ENCODE measurements at places on chromosomes 7 and 10.

DNA sequence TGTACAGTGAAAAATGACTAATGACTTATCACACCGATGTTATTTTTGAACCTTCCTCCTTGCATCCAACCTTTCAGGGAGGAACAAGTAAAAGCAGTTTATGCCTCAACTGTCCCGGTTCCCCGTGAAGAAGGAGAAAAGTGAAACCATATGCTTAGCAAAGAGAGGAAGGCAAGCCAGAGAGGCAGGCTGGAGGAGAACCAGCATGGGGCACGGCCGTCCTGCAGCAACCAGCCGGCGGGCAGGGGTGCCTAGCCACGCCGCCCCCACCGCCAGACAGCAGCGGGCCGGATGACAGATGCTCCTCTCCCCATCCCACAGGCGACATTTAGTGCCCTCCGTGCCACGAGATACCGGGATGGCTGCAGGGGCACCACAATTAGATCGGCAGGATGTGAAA lies 421.4 kb upstream of the MGMT start:
- no peaks in the 10 kb centered on the region for H3K4me1 ChIP-seq
- H3K27me3 ChIP-seq: no peaks in the 10 kb centered on the region
- no peak overlapping the region for H3K27ac ChIP-seq
- H3K4me3 ChIP-seq: no peak overlapping the region
- no peaks in the 10 kb centered on the region for H3K36me3 ChIP-seq

DNA sequence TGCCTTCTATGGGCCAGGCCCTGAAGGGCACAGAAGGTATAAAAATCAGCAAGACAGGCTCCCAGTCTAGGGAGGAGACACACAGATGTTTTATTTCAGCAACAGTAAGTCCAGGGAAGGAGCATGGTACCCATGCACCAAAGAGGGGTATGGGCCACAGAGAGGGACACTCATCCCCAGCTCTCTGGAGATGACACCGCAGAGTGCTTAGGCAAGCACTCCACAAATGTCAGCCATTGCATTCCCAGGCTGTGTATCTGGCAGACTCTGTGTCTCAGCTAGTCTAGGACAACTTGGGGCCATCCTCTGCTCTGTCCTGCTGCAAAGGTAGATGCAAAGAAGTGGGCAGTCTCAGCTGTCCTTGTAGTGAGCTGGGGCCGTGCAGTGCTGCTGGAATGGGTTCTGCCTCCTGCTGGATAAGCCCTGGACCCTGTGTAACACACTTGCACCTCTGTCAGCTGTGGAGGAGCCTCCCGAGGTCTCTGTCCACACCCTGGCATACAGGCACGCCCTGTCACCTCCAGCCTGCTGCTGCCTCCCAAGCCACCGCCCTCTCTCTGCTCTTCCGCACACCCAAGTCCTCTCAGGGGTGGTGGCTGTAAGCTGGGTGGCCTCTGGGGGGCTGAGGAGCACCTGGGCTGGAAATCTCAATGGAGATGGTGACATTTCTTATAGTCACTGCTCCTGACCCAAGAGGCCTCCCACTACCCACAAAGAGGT lies 57.6 kb downstream of the VOPP1 start:
- no peak overlapping the region for H3K27ac ChIP-seq
- H3K4me3 ChIP-seq: no peak overlapping the region
- no peaks in the 10 kb centered on the region for H3K4me1 ChIP-seq
- no peaks in the 10 kb centered on the region for H3K27me3 ChIP-seq

DNA sequence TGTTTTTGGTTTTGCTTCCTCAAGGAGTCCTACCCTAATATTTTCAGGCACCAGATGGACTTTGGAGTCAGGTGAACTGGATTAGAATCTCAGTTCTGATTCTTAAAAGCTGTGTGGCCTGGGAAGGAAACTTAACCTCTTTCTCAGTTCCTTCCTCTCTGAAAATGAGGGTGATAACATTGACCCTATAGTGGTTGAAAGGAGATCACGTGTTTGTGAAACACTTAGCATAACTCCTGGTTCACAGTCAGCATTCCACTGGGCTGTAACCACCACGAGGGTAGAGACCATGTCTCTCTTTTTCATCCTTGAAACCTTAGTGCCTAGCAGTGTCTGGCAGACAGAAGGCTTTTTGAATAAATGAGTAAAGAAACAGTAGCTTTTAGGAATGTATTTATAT lies 16.7 kb downstream of the LSMEM1 start:
- H3K27me3 ChIP-seq: no peaks in the 10 kb centered on the region
- no peak for DNase-seq
- no peak overlapping the region for H3K27ac ChIP-seq
- H3K4me1 ChIP-seq: no peaks in the 10 kb centered on the region

DNA sequence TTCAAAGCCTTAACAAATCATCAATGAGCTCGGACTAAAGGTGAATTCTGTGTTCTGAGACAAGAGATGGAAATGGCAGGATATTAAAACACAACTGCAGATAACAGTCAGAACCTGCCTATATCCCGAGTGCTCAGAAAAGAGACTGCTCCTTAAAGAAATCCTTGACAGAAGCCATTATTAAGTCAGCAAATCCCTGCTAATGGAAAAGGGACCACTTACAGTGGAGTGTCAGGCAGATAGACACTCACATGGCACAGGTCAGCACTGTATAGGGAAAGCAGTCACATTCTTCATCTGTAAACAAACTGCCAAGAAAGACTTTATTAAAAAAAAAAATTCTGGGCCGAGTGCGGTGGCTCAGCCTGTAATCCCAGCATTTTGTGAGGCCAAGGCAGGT lies 147.5 kb upstream of the LRRTM3 start:
- no peak for DNase-seq
- H3K36me3 ChIP-seq: no peaks in the 10 kb centered on the region
- no peaks in the 10 kb centered on the region for H3K4me1 ChIP-seq
- H3K27ac ChIP-seq: no peak overlapping the region

- H3K27ac ChIP-seq: no peak overlapping the region
- H3K4me3 ChIP-seq: no peak overlapping the region
- no peaks in the 10 kb centered on the region for H3K27me3 ChIP-seq
- peaks cover 5% of the 10 kb centered on the region for H3K4me1 ChIP-seq
- no peak for DNase-seq
- H3K36me3 ChIP-seq: no peaks in the 10 kb centered on the region
These were observed 317.8 kb downstream of the TNS3 start for GRCh38 chr7:47264021-47264651.

DNA sequence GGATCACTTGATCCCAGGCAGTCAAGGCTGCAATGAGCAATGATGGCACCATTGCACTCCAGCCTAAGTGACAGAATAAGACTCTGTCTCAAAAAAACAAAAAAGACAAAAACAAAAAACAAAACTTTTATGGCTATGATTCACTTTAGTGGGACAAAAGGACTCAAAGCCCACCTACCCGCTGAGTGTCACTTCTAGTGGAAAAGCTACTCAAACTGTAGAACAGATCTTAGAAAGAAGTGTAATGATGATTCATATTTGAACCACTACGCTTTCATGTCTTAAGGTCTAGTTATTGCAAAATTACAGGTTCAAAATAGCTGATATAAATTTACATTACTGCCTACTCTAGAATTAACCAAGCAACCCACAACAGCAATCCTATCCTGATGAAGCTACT lies 47.1 kb upstream of the OTUD1 start:
- H3K4me3 ChIP-seq: no peak overlapping the region
- no peaks in the 10 kb centered on the region for H3K36me3 ChIP-seq
- no peaks in the 10 kb centered on the region for H3K4me1 ChIP-seq
- H3K27ac ChIP-seq: no peak overlapping the region

- peaks cover 6% of the 10 kb centered on the region for H3K4me1 ChIP-seq
- no peaks in the 10 kb centered on the region for H3K27me3 ChIP-seq
- no peak overlapping the region for H3K4me3 ChIP-seq
- no peaks in the 10 kb centered on the region for H3K36me3 ChIP-seq
These were observed 155.2 kb upstream of the BMPER start for GRCh38 chr7:33750177-33750576.

DNA sequence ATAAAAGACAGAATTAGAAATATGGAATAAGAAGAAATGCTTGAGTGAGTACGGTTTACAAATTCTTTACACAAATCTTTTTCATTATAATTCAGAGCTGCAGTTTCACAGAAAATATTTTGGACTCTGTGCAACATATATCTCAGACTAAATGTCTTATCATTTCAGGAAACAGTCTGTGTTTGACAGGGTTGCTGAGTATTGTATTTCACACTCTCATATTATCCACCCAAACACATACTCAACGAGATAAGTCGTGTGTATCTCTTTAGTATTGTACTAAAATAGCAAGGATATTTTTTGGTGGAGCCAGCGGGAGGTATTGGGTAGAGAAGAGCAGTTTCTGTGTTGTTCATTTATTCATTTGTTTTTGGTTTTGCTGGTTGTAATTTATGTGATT lies 39.0 kb upstream of the SLC39A12 start:
- H3K4me3 ChIP-seq: no peak overlapping the region
- no peaks in the 10 kb centered on the region for H3K36me3 ChIP-seq
- no peaks in the 10 kb centered on the region for H3K4me1 ChIP-seq
- H3K27me3 ChIP-seq: no peaks in the 10 kb centered on the region
- no peak overlapping the region for H3K27ac ChIP-seq

DNA sequence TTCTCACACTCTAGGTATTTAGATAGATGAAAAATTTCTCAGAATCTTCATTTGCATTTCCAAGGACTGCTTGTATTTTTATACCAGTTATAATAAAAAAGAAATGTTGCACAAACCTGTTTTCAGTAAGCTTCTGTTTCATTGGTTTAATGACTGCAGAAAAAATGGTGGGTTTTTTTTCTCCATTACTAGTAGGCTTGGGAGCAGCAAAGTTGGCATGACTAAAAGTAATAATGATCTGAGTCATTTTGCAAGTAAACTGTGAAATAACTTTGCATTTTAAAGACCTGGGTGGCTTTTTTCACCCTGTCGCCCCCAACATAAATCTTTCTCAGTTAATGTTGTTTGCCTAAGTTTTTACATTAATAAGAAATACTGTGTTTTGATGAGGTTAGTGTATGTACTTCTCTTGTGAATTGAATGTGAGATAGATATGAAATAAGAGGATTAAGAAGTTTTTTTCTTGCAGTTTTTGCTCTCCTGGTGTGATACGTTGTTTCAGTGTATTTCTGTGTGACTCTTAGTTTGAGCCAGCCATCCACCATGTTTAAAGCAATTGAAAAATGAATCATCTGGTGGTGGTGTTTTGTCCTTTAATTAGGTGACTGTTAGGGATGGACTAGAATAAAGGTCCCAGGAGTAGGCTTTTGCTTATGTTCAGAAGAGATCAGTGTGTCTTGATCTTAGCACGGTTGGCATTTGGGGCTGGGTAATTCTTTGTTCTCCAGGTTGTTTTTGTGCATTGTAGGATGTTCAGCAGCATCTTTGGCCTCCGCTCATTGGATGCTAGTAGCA lies 1.8 kb downstream of the GNAI1 start:
- peak overlapping the region; percentile 88 for H3K27ac ChIP-seq
- peak overlapping the region; percentile 81 for H3K4me3 ChIP-seq
- H3K36me3 ChIP-seq: no peaks in the 10 kb centered on the region
- H3K27me3 ChIP-seq: no peaks in the 10 kb centered on the region
- DNase-seq: no peak

DNA sequence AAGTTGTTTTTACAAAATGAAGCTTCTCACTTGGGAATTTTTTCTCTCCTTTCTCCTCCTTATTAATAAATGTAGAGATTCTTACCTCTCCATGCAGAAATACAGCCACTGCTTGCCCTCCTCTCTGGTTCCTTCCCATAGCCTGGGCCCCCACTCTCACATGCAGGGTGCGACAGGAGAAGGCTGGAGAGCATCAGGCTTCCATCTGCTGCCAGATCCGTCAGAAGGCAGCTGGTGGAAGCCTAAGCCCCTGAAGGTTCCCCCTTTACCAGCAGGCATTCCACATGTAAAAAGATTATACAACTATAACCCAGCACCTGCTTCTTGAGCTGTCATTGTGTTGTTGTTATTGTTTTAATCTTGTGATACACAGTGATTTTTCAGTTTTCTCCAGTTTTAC lies 314.2 kb downstream of the LHFPL3 start:
- DNase-seq: no peak
- no peak overlapping the region for H3K27ac ChIP-seq
- H3K4me3 ChIP-seq: no peak overlapping the region

DNA sequence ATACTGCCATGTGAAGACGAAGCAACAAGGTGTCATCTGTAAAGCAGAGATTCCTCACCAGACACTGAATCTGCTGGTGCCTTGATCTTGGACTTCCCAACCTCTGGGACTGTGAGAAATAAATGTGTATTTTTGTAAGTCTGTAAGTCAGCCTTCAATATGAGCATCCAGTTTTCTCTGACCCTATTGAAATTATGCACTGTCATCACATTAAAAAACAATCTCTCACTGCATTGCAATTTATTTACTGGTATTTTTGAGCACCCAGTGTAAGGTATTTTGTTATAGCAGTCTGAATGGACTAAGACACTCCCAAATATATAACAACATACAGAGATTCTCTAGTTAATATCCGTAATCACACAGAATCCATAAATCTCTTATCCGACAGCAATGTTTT lies 77.5 kb upstream of the CDK6 start:
- H3K4me1 ChIP-seq: peaks cover 14% of the 10 kb centered on the region
- H3K36me3 ChIP-seq: no peaks in the 10 kb centered on the region
- no peak for DNase-seq
- H3K4me3 ChIP-seq: no peak overlapping the region
- H3K27ac ChIP-seq: no peak overlapping the region
- H3K27me3 ChIP-seq: no peaks in the 10 kb centered on the region

GRCh38 chr7:39164887-39165286 lies 187.2 kb downstream of the POU6F2 start:
- no peaks in the 10 kb centered on the region for H3K27me3 ChIP-seq
- H3K4me3 ChIP-seq: no peak overlapping the region
- no peak for DNase-seq
- H3K27ac ChIP-seq: no peak overlapping the region
- no peaks in the 10 kb centered on the region for H3K36me3 ChIP-seq
- H3K4me1 ChIP-seq: no peaks in the 10 kb centered on the region

- H3K4me1 ChIP-seq: no peaks in the 10 kb centered on the region
- no peak overlapping the region for H3K27ac ChIP-seq
- H3K36me3 ChIP-seq: no peaks in the 10 kb centered on the region
- DNase-seq: no peak
These were observed 174.4 kb upstream of the PHYHIPL start for GRCh38 chr10:59002011-59002410.

DNA sequence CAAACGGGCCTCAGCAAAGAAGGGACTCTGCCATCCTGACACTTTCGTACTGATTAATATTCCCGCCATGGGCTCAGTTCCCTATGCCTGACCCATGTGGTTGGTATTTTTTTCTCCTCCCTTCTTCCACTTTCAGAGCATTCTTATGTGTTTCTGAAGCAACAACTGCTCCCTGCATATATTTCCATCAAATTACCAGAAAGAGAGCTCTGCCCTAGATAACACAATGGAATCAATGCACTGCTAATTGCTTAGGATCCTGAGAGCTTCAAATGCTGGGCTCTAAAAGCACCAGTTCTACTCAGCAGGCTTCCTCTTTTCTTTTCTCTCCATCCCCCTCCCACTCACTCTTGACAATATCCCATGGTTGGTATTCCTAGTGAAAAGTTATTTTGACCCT lies 5.3 kb downstream of the TECTB start:
- DNase-seq: no peak
- no peaks in the 10 kb centered on the region for H3K4me1 ChIP-seq
- no peaks in the 10 kb centered on the region for H3K27me3 ChIP-seq
- H3K4me3 ChIP-seq: no peak overlapping the region
- no peak overlapping the region for H3K27ac ChIP-seq
- H3K36me3 ChIP-seq: no peaks in the 10 kb centered on the region

Data from RWPE2 (cell line).